Activated CD8-positive, alpha-beta T cell treated with anti-CD3 and anti-CD28 coated beads for 36 hours (primary cell): ENCODE measurements at places on chromosomes 7 and 10. TPM values are rescaled to one million over a fixed set of nuclear protein-coding genes. Genes with fewer than 3 reads are reported as not detected.

Gene C10orf67
- total RNA-seq, result 0.25 TPM

Gene AGBL3
- 2.9 TPM for total RNA-seq

Gene TRIM73
- total RNA-seq, result 4.1 TPM

Gene KCND2
- total RNA-seq, result not detected

Gene DOCK1
- total RNA-seq, result 0.14 TPM

Gene TLX1
- not detected for total RNA-seq

Gene HOXA5
- not detected for total RNA-seq

Gene PVRIG
- total RNA-seq, result 30.2 TPM

Gene CALML5
- total RNA-seq, result not detected

Gene IPMK
- 10.3 TPM for total RNA-seq

Gene LLCFC1
- not detected for total RNA-seq

Gene IFIT2
- total RNA-seq, result 41.6 TPM

Gene TMEM168
- 15.5 TPM for total RNA-seq

Gene FAM25G
- total RNA-seq, result not detected

Gene LAMB1
- 0.36 TPM for total RNA-seq

Gene SLC18A3
- not detected for total RNA-seq

Gene EPO
- total RNA-seq, result not detected

Gene ZNF438
- 3.0 TPM for total RNA-seq

Gene PITX3
- total RNA-seq, result not detected

Gene SKAP2
- total RNA-seq, result 8.1 TPM
